ENCODE measurements at places on chromosomes 3 and 15.

GRCh38 chr15:36896949-36897348, 203.4 kb downstream of the MEIS2 start:
- no peak for DNase-seq

DNA sequence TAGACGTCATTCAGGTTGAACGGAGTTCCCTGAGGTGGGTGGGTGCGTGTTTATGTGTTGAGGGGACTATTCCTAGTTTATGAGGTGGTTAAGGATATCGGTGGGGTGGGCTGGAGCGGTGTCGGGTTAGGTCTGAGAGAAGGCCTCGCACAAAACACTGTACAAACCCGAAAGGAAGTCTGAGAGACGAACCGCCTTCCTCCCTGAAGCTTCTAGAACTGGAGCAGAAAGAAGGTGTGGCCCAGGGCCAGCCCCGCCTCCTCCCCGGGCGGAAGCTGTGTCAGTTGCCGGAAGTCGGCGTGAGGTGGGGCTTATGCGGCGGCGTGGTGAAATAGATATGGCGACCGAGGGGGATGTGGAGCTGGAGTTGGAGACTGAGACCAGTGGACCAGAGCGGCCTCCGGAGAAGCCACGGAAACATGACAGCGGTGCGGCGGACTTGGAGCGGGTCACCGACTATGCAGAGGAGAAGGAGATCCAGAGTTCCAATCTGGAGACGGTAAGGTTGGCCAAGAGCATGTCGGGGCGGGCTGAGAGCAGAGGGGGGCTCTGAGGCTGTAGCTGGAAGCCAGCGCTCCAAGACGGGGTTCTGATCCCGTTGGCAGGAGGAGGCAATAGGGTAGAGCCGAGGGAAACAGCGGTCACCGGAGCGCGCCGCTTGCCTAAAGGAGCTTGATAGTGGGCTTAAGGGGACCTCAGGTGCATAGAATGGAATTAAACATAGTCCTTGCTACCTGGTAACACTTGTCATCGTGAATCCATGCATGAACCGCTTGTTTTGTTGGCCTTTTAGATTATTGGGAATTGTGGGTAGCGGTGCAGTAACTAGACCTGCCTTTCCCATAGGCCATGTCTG, at the start of gene HYPK:
HYPK (plus strand) TSS at position 314 of the 856 bp plus-strand sequence; CDS start at position 338, 24 bp downstream.
- DNase-seq: peak; percentile 97

GRCh38 chr15:92049290-92049989, 195.9 kb downstream of the SLCO3A1 start:
- no peak for DNase-seq

GRCh38 chr3:67593761-67594234, 60.6 kb downstream of the SUCLG2 start:
- DNase-seq: no peak

GRCh38 chr3:104676241-104676640, 690.5 kb upstream of the ALCAM start:
- no peak for DNase-seq

- no peak for DNase-seq
Observed at GRCh38 chr15:52734329-52734728, 55.1 kb upstream of the ATOSA start.

DNA sequence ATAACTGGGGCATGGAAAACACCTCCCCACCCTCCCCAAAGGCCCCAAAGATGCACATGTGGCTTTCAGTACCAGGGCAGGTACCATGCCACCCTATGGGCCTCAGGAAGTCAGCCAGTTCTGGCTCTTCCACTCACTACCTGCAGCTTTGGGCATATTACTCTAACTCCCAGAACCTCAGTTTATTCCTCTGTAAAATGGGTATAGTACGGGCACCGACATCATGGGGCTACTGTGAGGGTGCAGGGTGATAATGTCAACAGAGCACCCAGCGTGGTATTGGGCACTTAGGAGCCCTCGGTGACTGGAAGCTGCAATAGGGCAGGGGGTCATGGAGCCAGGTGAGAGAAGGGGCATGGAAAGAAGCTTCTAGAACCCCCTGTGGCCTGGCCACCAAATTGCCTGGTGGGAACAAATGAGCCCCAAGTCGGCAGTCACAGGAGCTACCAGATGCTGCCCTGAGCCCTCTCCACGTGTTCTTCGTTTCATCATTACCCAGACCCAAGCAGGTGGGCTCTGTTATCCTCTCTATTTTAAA, 512.1 kb downstream of the SHQ1 start:
- no peak for DNase-seq

- no peak for DNase-seq
Observed at GRCh38 chr15:68230157-68231100, 901 bp upstream of the CLN6 start.

DNA sequence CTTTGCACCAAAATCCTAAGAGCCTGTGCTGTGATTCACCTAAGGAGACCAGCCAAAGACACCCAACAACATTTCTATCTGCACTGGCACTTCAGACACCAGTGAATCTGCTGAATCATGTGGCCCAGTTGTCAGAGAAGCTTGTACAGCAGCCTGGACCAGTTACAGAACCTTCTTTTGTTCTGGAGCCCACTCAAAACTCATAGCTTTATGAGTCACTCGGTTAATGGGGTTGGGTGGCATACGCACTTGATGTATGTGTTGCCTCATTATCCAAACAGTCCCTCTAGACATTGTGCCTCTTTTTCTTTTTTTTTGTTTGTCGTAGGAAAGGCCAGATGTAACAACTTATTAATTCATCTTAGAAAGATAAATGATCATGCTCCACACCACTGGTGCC, 25.6 kb upstream of the GOLGA6L2 start:
- no peak for DNase-seq

DNA sequence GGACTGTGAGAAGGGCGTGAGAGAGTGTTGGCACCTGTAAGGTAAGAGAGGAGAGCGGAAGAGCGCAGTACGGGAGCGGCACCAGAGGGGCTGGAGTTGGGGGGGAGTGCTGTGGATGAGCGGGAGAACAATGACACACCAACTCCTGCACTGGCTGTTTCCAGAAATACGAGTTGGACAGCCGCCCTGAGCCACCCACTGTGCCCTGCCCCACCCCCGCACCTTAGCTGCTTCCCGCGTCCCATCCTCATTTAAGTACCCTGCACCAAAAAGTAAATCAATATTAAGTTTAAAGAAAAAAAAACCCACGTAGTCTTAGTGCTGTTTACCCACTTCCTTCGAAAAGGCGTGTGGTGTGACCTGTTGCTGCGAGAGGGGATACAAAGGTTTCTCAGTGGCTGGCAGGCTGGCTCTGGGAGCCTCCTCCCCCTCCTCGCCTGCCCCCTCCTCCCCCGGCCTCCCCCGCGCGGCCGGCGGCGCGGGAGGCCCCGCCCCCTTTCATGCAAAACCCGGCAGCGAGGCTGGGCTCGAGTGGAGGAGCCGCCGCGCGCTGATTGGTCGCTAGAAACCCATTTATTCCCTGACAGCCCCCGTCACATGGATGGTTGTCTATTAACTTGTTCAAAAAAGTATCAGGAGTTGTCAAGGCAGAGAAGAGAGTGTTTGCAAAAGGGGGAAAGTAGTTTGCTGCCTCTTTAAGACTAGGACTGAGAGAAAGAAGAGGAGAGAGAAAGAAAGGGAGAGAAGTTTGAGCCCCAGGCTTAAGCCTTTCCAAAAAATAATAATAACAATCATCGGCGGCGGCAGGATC, at the start of gene SOX2:
SOX2 (plus strand) TSS at position 601 of the 811 bp plus-strand sequence. CDS start 436 bp downstream, outside the sequence.
- peak; percentile 23 for DNase-seq

DNA sequence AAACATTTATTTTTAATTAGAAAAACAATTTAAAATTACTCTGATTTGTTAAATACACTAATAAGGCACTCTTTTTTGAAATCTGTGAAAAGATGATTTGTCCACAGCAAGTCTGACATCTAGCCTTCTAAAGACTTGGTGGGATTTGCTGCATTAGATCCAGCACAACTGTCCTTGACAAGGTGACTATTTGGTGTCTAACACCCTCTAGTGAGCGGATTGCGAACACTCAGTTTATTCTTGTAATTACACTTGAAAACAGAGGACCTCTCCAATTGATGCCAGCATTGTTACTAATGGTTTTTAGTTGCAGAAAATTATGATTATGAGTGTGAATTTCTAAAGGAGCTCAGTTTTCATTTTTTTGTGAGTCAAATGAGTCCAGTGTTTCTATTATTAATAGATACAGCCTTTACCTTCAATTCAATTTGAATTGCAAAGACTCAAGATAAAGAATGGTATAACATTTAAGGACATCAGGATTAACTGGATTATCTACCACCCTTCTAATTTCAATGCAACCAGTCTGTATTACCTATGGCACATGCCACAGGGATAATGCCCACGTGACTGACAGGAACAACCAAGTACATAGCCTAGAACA, 29.7 kb upstream of the STRIT1 start:
- DNase-seq: no peak

GRCh38 chr3:64344721-64345207, 119.5 kb upstream of the PRICKLE2 start:
- DNase-seq: no peak

- DNase-seq: no peak
Observed at GRCh38 chr3:106183762-106184391, 315.1 kb upstream of the CBLB start.

GRCh38 chr3:130389743-130390478, 44.4 kb downstream of the COL6A5 start:
- no peak for DNase-seq

- DNase-seq: no peak
Observed at GRCh38 chr3:29827756-29828155, 546.9 kb downstream of the RBMS3 start.

DNA sequence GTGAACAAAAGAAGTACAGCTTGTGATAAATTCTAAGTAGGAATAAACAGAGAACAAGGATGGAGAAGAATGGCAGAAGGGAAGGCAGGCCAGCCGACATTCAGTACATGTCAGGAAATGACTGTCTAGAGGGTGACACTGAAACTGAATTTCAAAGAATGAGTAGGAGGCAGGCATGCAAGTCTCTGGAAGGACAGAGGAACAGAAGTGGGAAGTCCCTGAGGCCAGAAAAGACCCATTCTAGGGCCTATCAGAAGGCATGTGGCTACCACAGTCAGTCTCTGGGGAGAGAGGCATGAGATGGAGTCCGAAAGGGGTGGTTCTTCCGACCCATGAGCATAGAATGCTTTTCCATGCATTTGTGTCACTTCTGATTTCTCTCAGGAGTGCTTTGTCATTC, 243.5 kb upstream of the UBE2E2 start:
- DNase-seq: no peak

DNA sequence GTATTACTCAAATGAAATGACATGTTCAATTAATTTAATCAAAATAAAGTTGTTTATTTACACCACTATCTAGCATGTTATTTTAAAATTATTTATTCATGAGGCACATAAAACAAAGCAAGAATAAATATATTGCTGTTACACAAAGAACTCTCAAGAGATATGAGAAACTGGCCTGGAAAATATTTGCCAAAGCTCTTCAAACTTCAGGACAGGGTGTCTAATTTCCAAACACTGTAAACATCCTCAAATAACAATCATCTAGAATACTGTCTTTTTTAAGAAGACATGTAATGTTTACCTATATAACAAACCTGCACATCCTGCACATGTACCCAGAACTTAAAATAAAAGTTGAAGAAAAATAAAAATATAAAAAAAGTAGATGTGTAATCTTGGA, 876.6 kb downstream of the TUSC7 start:
- no peak for DNase-seq

DNA sequence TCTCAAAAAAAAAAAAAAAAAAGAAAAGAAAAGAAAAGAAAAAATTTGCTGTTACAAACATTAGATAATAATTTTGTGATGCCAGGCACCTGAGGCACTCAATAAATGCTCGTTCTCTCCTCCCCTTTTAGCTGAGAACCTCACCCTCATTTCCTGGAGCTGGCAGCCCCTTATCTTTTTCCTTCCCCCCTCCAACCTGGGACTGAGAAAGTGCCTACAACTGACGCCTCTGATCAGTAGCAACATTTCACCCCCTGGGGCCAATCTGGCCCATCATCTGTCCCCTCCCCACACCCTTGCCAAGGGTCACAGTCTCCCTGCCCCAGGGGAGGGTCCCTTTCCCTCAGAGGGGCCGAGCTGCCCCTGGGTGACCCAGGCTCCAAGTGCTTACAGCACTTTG, 12.6 kb upstream of the RNU6-1 start:
- DNase-seq: no peak

DNA sequence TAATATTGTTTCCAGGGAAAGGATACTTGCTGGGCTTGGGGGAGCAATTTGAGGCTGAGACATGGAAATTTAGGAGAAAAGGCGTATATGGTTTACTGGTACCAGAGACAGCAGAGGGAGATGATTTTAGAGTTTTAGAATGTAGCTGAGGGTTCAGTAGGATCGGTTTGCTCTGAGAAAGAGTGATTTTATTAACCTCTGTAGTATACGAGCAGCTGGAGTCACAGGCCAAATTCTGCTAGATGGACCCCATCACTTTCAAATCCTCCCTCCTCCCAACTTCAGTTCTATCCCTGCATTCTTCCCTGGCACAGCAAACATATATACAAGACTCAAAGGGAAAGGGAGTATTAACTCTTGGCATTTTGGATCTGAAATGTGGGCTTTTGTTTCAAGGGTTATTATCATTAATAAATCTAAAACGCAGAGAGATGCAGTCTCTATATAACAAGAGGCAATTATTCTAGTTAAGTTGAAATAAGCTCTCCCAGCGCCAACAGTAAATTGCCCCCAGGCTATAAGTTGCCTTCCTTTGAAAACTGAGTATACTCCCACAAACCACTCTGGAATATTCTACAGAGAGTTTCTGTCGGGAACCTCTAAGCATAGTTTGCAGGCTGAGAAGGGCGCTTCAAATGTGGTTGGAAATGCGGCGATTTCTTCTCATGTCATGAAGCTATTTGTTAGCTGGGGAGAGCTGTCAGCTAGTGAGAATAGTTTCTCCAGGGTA, 5.4 kb downstream of the CRABP1 start:
- DNase-seq: no peak

GRCh38 chr3:45604596-45604995, 10.0 kb downstream of the LIMD1 start:
- no peak for DNase-seq

DNA sequence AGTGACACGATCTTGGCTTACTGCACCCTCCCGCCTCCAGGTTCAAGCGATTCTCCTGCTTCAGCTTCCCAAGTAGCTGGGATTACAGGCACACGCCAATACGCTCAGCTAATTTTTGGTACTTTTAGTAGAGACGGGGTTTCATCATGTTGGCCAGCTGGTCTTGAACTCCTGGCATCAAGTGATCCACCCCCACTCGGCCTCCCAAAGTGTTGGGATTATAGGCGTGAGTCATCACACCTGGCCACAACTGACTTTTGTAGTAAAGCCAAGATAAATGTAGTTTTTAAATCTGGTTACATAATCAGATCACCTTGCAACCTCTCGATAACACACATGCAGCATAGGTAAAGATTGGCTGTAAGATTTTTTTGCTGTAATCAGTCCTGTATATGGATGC, 657.5 kb upstream of the DPPA4 start:
- no peak for DNase-seq

DNA sequence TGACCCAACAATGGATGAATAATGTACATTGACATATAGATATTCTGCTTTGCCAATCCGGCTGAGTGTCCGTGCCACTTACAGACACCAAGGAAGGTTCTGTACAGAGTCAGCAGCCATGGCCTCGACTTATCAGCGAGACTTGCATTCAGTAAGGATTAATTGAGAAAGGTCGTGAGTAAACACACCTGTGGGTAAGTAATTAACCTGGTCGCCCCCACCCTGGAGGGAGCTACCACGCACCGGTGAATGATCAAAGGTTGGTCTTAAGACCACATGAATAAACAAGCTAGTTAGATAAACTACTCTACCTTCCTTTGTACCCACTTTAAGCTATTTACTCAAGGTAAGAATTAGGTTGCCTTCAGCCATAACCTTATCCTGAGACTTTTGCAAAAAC, 66.5 kb upstream of the MFGE8 start:
- DNase-seq: no peak

Data from CD4-positive, alpha-beta T cell treated with Interleukin-6 for 4 hours (primary cell).